SK-MEL-5 (cell line): ENCODE measurements at places on chromosomes 2 and 18. TPM values are rescaled to one million over a fixed set of nuclear protein-coding genes. Genes with fewer than 3 reads are reported as not detected.

MAP3K20 gene
- 11.2 and 12.2 TPM in 2 replicates for total RNA-seq

DNA sequence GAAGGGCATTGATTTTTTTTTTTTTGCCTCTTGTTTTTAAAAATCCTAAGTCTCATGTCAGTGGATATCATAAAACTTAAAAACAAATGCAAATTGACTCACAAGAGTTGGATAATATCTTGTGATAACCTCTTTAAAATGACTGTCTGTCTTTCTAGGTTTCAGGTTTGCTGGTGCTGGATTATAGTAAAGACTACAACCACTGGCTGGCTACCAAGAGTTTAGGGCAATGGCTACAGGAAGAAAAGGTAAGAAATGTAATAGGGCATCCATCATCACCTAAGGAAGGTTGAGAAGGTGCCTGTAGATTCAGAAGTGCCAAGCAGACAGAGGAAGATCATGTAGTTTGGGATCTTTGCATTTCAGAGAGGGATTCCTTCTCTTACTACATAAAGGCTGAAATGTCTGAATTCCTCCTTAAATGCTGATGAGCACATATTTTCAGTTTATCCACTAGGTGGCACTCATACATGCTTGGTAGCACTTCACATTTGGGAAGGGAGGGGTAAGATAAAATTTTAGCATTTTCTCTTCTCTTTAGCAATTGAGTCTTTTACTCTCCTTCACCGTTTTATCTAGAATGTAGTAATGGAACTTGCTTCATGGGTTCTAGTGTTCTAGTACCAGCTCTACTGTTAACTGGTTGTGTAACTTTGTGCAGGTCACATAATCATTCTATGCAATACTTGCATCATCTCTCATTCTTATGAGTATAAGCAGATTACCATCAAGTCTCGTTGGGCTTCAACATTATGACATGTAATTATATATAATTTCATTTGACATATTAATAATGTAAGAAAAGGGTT is 21.1 kb downstream of the CPS1 start:
- peak; percentile 79 for DNase-seq

- no peak for DNase-seq
Observed at GRCh38 chr18:62614494-62614893, 91.7 kb downstream of the ZCCHC2 start.

ST8SIA5 gene
- total RNA-seq: not detected in 2 replicates

DNA sequence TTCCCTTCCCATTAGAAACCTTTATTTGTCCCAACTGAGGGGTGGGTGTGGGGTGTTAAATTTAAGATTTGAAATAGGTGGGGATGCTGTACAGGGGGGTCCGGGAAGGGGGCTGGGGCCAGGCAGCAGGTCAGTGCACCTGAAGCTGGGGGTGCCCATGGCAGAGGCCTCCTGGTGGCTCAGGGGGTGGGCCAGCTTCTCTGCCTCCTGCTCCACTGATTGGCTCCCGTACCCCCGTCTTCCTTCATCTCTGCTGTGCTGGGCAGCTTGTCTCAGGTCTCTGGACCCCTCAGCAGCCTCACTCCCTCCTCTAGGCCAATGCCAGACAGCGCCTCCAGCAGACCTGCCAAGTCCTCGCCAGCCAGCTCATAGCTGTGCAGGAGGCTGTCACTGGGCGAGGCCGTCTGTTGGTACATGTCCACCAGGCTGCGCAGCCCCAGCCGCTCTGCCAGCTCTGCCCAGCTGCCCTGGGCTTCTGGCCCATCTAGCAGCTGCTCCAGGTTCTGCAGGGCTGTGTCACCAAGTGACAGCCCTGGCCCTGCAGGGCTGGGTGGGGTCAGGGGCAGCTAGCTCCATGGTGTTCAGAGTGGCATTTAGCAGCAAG is 2.0 kb upstream of the ANKRD62 start:
- DNase-seq: no peak

DNA sequence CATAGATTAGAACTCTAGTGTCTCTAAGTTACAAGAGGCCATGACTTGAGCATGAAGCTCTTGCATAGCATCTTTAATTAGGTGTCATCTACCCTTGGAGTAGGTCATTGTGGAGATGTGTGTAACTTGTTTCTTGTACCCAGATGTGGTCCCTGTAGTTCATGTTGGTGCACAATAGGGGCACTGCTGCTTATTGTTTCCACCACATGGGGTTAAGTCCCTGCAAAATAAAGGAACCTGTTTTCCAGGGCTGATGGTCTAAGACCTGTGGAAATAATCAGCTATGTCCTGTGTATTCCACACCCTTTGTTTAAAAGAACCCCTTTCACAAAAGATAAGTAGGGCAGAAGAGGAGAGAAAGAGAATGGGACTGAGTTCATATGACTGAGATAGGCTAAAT is 28.6 kb downstream of the ASXL3 start:
- DNase-seq: no peak

- DNase-seq: no peak
Observed at GRCh38 chr2:5319493-5319892, 372.7 kb upstream of the SOX11 start.

TMEM87B gene
- total RNA-seq: 27.4 and 29.8 TPM in 2 replicates

DNA sequence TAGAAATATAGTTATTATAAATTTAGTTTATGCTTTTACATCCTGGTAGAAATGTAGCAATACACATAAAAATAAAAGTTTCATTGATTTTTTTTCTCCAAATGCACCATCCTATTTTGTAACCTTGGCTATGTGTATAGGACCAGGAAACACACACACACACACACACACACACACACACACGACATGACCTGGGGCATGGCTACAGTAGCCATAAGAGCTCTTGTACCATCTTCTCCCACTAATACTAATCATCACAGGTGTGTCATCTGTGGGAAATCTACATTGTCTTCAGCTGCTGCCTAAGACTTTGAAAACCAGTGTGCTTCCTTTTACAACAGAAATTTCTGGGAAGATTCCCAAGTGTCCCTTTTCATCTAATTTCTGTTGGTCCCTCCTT is 144.3 kb downstream of the MCFD2 start:
- DNase-seq: no peak

DNA sequence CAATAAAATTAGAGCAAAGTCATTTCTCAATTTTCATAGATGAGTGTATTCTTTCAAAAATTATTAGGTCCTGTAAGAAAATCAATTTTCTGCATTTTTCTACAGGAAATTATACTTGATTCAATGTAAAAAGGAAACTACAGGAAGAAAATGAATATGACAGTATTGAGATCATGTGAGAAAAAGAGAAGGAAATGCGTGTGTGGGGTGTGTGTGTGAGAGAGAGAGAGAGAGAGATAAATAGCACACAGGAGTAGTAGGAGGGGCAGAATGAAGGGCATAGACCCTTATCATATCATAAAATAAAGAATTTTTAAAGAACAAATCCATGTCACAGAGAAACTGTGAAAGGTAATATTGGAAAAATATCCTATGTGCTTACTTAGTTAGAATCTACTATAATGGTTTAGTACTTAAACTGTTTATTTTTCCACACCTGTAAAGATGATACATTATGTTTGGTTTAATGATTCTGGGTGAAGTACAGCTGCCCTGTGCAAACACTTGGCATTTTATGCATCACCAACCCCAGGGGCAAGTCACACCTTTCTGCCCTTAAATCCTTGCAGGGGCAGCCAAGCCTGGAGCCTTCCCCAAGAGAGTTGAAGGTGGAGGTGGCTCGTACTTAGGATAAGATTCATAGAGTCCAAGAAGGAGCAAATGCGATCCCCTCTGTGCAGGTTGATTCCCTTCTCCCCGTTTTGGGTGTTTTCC is 276.4 kb downstream of the TGIF1 start:
- DNase-seq: no peak

DNA sequence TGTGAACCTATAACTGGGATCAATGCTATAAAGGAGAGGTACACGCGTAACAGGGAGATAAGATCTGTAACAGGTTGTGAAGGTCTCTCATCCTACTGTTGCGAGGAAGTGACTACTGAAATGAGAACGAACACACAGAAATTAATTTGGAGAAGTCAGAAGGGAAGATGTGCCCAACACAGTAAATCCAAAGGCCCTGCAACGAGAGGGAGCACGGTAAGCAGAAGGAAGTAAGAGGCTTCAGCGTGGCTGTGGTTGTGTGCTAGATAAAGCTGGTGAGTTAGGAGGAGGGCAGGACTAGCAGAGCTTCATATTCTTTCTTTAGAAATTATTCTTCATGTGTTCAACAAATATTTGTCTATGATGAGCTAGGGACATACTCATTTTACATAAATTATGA is 2.5 kb upstream of the ATG16L1 start:
- DNase-seq: no peak

GRCh38 chr2:154195644-154196195 is 324.0 kb downstream of the GALNT13 start:
- no peak for DNase-seq

GRCh38 chr2:2174956-2175355 is 156.1 kb downstream of the MYT1L start:
- no peak for DNase-seq

DNA sequence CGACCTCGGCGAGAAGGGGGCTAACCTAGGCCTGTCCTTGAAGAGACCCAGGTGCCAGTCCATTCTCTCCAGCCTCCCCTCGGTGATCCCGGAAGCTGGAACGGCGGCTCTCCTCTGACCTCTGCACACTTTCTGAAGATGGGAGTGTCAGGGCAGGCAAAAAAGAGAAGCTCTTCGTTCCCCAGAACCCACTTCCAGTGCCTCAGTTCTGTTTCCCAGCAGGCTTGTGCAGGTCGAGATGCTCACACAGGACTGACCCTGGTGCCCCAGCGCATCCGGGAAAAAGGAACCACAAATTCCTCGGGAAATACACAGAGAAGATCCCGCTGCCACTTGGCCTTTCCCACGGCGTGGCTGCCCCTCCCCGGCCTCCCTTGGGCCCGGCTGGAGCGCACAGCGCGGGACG is 681 bp upstream of the PTPN18 start:
- no peak for DNase-seq

CYP20A1 gene
- 25.0 and 26.8 TPM in 2 replicates for total RNA-seq

- DNase-seq: no peak
Observed at GRCh38 chr18:22200611-22201225, 31.3 kb downstream of the GATA6 start.

- no peak for DNase-seq
Observed at GRCh38 chr2:16189029-16189835, 248.9 kb downstream of the MYCN start.

PIK3C3 gene
- total RNA-seq: 60.4 and 68.1 TPM in 2 replicates

KLHL29 gene
- 5.5 and 6.4 TPM in 2 replicates for total RNA-seq

DNA sequence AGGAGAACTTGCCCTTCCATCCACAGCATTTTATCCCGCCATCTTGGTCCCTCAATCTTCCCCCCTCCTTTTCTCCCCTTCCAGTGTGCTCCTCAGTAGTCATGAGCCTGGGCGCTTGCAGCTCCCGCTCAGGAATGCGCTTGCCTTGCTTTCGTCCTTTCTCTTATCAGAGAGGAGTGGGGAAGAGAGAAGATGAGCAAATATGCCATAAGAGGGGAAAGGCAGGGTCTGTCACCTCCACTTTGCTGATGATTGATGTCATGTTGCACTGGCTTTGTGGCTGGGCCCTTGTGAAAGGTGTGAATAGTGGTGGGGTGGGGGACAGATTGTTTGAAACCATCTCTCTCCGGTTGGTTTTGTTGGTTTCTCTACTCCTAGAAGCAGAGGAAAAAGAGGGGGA is 569.3 kb downstream of the TNS1 start:
- DNase-seq: no peak

DNA sequence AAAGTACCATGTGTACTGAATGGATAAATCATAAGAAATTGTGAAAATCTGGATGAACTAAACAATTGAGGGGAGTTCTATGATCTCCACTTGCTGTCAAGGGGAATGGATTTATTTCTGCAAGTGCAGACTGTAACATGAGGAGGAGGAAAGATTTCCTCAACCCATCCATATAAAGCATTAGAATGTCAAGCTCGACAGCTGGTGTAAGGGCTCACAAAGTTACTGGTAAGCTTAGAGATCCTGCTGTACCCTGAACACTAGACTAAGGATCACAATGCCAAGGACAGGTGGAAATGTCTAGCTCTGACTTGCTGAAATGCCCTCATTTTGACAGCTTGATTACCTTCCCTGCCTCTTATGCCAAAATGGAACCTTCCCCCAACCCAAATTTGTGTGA is 125.3 kb downstream of the TCF4 start:
- DNase-seq: no peak

DNA sequence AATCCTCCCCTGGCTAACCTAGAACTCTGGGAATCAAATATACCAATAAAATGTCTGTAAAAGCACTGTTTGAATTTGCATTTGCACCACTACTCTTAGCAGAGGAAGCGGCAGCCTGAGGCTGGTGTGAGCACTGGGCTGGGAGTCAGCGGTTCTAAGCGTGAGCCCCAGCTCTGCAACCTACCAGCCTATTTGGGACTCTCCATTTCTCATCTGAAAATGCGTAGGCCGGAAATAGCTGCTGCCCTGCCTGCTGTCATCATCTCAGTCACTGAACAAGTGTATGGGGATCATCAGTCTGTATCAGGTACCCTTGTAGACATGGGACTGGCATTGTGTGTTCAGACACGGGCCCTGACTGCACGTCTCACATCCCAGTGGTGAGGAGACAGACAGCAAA is 194.3 kb downstream of the ANKRD30B start:
- no peak for DNase-seq

CSRNP3 gene
- total RNA-seq: 0.32 and 0.45 TPM in 2 replicates

CD207 gene
- 0.08 TPM in 1 of 2 replicates, not detected in the other for total RNA-seq

ANKRD30B gene
- 7.1 and 7.3 TPM in 2 replicates for total RNA-seq

GRCh38 chr2:236787885-236788284 is 218.3 kb downstream of the ACKR3 start:
- no peak for DNase-seq

SRBD1 gene
- total RNA-seq: 23.2 and 31.2 TPM in 2 replicates

DNA sequence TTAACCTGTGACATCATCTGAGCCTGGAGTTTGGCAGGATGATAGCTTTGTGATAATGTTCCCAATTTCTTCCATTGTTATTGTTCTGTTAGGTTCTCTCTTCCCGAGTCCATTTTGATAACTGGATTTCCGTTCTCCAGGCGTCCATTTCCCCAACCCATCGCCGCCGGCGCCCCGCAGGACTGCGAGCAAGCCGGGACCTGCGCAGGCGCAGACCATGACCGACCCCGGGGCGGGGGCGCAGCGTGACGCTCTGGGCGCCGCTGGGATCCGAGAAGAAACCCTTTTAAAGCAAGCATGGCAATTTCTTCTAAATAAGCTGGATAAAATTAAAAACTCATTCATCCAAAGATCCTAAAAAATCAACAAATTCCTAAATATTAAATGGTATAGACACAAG is at the start of gene SLC25A52:
SLC25A52 (minus strand) TSS at position 186 of the 400 bp plus-strand sequence. CDS start 219 bp downstream, outside the sequence.
- no peak for DNase-seq

GRCh38 chr2:158473719-158474392 is 17.1 kb downstream of the PKP4 start:
- peak; percentile 40 for DNase-seq

DNA sequence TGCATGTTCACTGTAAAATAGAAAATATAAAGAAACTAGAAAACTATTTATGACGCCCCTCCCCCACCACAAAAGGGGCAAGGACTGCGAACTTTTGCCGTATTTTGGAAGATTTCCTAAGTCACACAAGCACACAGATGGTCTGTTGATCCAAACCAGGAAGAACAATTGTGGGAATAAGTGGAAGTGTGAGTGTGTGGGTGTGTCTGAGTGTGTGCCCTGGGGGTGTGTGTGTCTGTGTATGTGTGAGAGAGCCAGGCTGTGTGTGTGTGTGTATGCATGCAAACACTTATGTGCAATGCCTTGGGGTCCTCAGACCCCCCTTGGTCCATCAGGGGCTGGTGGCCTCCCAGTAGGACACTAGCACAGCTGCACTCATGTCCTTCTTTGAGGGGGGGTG is 43.1 kb downstream of the HPCAL1 start:
- DNase-seq: no peak

TUBA3E gene
- not detected in 2 replicates for total RNA-seq
